Stimulated activated CD8-positive, alpha-beta memory T cell treated with anti-CD3 and anti-CD28 coated beads, Interleukin-7, amount 100 ng/mL, for 1 hour (primary cell): ENCODE measurements at places on chromosomes 7 and 10.

DNA sequence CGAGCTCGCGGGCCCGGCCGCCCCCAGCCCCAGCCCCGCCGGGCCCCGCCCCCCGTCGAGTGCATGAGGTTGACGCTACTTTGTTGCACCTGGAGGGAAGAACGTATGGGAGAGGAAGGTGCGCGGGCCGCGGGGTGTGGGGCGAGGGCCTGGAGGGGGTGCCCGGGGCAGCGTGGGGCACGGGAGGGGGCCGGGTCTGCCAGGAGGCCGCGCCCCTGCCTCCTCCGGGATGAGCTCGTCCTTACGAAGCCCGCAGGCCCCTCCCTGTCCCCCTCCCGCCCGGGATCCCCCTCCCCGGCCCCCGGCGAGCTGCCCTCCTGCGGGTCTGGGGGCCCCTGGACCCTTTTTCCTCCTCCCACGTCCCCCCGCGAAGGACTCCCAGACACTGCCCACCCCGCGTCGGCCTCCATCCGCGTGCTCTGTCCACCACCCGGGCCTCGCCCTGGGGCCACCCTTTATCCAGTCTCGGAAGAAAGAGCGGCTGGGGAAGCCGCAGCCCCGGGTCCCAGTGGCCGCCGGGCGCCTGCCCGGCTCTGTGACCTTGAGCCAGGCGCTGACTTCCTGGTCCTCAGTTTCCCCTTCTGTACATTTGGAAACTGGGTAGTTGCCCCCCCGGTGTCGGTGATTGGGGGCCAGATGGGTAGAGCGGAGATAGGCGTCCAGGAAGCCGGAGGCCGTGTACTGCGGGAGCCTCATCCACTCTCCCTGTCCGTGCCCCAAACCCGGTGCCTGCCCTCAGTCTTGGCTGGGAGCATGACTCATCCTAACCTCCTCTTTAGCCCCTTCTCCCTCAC lies 521 bp downstream of the LIMK1 start:
- DNase-seq: no peak

GRCh38 chr10:67487906-67488619 lies 207.9 kb downstream of the CTNNA3 start:
- no peak for DNase-seq

- no peak for DNase-seq
These were observed 42.0 kb downstream of the FZD1 start for GRCh38 chr7:91306266-91306665.

DNA sequence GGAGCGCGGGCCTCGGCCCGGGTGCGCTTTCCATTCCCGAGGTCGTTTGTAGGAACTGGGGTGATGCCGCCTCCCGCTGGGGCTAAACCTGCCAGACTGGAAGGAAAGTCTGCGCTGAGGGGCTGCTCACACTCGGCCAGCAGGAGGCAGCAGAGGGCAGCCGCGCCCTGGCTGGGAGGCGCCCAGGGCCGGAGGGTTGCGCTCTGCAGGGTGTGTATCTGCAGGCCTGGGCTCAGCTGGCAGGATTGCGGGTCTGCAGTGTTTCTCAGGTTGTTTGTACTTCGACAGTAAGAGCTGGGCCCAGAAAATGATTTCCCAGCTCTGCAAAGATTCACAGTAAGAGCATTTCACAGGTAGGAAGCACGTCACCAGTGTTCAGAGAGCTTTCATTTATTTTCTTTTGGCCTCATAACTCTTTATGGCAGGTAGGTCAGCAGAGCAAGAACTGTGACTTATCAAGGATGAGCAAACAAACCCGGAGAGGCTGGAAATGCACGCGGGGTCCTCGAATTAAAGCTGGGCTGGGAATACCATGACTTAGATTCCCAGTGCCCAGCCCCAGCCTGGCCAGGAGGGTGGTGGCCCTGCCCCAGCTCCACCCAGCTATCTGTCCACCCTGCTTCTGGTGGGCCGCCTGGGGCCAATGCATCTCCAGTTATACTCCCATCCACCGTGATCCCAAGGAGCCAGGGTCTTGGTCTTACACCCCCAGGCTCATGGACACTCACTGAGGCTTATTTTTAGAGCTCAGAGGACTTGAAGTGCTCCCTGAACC lies 15.2 kb upstream of the PPP2R2D start:
- DNase-seq: peak; percentile 65

GRCh38 chr7:94173436-94173835 lies 169.3 kb upstream of the BET1 start:
- no peak for DNase-seq

- no peak for DNase-seq
These were observed 2.8 kb upstream of the PPP1R3C start for GRCh38 chr10:91635401-91636400.

GRCh38 chr7:27714831-27715444 lies 25.0 kb upstream of the TAX1BP1 start:
- no peak for DNase-seq

DNA sequence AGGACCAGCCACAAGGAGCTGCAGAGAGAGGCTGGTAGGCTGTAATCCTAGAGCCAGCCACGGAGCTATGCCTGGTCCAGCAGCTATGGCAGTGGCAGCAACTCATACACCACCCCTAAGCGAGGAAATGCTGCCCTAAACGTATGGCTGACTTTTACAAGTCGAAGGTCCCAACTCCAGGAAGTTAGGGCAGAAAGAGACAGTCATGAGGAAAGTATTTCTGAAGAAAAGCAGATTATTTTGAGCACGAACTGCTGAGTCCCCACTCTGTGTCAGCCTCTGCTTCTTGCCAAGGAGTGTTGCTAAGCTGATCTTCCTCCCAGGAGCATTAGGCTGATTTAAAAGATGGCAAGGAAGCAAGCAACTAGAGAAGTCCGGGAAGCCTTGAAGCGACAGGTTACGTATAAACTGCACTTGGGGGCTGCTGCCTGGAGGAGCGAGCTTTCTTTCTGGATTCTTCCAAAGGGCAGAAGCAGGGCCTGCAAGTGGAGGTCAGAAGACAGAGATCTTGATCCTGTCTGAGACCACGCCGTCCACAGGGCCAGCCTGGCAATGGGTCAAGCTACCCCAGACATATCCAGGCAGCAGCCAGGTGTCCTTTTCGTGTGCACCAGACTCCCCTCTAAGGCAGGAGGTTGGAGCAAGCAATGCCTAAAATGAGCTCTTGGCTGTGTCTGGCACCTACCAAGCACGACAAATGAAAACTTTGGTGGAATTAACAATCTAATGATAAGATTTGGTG lies 39.4 kb downstream of the PLXNA4 start:
- no peak for DNase-seq

DNA sequence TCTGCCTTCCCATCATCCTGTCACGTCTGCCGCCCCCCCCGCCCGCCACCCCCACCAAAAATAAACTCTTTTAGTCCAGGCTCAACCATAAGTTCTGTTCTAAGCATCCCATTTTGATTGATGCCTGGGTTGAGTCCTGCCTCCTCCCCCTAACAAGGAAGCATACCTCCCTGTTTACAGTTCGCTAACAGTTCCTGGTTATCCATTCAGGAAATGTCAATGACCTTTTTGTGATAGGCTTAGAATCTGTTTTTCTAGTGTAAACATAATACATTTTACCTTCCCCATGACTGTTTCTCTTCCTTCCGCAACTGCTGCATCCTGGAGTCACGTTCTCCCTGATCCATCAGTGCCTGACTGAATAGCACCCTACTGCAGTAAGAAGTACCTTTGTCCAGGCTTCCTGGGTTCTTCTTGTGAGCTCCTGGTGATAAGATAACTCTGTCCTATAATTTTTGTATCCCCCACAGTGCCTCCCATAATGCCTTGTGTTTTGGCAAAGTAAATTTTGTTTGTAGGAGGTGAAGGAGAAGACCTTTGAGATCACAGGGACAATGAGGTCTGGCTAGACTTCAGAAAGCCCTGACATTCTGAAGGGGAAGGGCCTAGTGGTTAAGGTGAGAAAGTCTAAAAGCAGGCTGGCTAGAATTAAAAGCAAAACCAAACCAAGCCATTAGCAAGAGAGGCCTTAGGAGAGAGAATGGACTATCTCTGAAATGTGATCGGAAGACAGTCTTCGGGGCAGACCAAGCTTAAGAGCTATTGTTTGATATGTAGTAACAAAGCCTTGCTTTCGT lies 7.3 kb downstream of the AGFG2 start:
- DNase-seq: no peak

DNA sequence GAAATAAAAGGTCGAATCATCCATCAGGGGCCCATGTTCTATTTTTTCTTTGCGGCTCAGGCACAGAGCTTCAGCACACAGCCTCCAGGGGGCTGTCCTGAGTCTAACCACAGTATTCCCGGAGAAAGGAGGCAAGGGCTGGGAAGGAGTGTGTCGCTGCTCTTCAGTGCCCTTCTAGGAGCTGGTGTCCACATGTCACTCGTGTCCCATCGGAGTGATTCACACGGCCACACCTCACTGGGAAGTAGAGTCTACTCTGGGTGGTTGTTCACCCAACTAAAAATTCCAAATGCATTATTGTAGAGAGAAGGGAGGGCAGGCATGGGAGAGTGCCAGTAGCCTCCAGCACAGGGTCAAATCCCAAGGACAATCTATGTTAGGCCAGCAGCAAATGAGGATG lies 114.8 kb upstream of the LANCL2 start:
- no peak for DNase-seq

- no peak for DNase-seq
These were observed 32.1 kb upstream of the SLC26A4 start for GRCh38 chr7:107628461-107629064.

- DNase-seq: no peak
These were observed 78.7 kb upstream of the MKLN1 start for GRCh38 chr7:131249003-131249402.

GRCh38 chr10:100175875-100176274 lies 10.0 kb downstream of the ERLIN1 start:
- no peak for DNase-seq

DNA sequence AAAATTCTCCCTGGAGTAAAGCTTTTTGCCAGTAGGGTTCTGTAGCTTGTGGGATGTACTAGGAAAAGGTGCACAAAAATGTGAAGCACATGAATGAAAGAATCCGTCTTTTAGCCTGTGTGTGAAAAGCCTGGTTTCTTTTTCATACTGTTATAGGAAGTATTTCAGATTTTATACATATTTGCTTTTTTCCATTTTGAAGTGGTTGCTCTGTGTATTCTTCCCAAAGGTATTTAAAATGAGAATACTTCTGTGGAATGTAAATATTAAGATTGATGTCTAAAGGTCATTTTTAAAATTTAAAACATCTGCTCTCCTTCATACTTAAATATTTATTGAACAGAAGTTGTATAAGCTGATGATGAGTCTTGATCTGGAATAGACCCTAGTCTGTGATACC lies 96.8 kb downstream of the CDK14 start:
- DNase-seq: no peak

DNA sequence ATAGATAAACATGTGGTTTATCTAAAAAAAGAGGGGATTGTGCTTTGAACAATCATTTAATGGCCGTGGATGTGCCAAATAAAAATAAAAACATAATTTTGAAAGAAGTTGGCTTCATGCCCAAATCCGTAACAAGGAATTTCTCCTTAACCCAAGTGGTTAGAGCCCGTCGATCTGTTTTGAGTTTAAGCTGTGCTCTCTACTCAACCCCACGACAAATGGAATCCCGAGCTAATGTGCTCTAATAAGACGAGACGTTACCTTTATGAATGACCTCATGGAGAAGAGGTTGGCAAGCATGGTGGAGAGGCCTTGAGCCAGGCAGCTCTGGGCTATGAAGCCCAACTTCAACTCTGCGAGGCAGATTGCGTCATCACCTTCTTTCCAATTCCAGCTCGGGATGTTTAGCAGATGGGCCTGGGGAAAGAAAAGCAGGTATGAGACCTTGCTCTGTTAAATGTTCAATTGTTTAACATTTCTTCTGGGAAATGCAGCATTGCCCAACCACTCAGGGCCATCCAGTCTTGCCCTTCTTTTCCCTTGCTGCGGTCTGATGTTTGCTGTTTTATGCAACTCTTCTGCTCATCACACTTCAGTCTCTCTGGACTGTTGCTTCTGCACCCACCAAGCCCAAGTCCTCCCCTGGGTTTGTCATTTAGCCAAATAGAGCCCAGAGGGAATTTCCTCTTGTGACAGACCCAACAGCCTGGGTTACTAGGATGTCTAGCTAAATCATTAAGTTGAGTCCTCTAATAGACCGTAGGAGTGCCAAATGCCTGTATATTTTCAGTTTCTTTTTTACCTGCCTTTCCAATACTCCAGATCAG lies 564.6 kb downstream of the KCNMA1 start:
- DNase-seq: no peak

DNA sequence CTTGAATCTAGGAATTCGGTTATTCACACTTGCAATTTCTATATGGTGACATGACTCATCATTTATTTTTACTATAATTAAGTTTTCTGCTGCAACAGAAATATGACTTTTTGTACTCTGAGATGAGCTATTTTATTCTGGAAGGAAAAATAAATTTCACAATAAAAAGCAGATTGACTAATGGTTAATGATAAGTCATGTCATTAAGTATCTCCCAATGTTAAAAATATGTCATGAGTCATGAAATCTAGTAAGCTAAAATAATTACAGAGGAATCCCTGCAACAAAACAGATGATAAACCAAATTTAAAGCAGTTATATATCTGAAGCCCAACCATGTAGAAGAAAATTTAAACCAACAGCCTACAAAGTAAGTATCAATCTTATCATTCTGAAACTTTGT lies 149.2 kb downstream of the CACNA2D1 start:
- no peak for DNase-seq

DNA sequence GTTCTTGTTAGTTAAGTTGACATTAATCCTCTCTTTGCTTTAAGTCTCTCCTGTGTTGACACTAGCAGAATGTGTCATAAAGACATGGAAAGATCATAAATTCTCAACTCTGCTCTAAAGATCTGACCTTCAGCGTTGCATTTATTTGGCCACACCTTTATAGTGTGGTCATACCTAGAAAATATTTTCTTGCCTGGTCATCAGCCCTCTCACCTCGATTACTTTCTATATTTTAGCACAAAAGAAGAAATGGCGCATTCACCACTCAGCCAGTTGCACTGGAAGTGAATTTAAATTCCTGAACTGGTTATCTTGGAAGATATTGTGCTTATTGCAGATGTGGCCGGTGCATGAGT lies 96.7 kb upstream of the PDCD4 start:
- no peak for DNase-seq

- DNase-seq: no peak
These were observed 22.6 kb downstream of the PLAC9 start for GRCh38 chr10:80154978-80155695.

DNA sequence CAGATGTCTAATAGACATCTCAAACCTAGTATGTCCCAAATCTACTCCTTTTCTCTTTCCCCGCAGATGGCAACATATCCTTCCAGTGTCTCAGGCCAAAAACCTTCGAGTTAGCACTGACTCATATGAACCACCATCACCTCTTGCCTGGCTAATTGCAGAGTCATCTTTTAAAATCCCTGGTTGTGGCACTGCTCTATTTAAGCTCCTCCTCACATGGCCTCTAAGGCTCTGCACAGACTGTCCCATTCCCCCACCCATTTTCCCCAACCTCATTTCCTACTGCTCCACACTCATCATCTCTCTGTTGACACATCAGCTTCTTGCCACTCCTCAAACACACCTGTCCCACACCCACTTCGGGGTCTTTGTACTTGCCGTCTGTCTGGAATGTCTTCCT lies 16.8 kb upstream of the HBP1 start:
- DNase-seq: no peak

DNA sequence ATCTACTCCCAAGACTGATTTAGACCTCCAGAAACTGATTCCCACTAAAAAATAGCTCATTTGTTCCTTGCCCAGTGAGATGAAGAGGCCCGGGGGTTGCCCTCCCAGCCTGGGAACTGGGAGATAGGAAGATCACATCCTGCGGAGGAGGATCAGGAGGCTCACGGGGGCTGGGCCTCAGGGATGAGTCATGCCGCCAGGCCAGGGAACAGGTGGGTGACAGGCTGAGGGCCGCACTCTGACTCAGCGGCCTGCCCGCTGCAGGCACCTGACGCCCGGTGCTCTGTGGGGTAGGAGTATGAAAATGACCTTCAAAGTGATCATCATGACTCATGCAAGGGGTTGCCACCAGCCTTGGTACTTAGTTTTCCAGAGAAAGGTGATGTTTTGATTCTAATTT lies 104.5 kb upstream of the ZPBP start:
- no peak for DNase-seq
